Iris pigment epithelial cell (primary cell): ENCODE measurements at places on chromosomes 11 and 22.

DNA sequence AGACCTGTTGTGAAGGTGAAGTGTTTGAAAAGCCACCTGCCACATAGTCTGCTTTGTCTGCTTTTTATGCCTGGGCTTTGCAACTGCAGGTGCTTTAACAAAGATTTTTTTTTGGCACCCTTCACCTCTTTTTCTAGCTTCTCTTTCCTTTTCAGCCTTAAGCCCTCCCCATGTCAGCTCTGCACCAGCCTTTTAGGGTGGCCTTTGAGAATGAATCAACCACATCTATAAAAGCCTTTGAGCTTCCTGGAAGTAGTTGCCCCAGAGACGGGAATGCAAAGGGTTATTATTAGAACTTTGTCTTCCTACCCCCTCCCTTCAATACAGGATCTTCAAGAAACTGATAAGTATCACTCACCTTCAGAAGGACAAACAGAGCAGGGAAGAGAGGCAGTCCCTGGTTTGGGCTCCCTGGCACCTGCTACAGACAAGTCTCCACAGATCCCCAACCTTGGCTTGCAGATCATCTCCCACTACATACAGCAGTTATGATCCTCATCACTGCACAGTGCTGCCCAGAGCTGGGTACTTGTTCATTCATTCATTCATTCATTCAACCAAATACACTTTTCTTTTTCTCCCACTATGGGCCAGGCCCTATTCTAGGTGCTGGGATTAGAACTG is 8.0 kb downstream of the PVALB start:
- no peak for DNase-seq

DNA sequence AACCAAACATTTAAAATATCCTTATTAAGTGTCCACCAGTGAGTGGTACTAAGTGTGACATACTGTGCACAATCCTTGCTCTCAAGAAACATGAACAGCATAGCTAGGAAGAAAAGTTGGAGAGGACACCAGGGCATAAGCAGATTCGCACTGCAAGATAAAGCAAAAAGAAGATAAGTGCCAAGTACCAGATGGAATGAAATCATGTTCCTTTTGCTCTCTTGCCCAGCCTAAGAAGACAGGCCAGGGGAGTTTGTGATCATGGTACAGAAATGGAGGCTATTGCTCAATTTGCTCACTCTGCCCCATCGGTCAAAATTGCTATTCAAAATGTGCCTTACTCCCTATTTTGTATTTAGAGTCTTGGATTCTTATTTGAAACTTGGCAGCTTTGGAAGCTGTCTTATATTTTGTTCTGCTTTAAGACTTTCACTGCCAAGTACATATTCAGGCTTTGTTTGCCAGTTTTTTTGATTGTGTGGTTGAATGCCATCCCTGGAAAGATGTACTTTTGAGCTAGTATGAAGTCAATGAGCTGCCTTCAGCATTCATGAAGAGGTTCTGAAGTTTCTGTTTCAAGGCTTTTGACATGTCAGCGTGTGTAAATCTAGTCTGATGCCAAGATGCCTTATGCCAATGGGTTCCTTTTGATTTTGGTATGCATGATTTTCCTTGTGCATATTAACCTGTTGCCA is 90.3 kb downstream of the PAX6 start:
- no peak for DNase-seq

DNA sequence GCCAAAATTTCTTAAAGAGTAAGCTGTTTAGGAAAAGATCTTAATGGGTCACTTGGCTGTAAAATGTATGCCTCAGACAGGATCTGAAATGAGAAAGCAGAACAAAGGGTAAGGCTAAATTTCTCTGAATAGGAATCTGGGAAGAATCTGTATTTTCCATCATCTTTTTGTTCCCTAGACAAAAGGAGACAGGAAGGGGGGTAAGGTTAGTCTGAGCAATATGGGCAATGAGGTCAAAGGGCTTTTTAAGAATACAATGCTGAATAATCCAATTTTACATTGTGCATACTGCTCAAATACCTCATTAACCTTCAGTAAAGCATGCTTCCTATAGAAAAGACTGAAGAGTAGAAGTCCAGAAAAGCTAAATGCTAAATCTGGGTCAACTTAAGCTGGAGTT is 34.6 kb downstream of the CLDN25 start:
- DNase-seq = no peak

DNA sequence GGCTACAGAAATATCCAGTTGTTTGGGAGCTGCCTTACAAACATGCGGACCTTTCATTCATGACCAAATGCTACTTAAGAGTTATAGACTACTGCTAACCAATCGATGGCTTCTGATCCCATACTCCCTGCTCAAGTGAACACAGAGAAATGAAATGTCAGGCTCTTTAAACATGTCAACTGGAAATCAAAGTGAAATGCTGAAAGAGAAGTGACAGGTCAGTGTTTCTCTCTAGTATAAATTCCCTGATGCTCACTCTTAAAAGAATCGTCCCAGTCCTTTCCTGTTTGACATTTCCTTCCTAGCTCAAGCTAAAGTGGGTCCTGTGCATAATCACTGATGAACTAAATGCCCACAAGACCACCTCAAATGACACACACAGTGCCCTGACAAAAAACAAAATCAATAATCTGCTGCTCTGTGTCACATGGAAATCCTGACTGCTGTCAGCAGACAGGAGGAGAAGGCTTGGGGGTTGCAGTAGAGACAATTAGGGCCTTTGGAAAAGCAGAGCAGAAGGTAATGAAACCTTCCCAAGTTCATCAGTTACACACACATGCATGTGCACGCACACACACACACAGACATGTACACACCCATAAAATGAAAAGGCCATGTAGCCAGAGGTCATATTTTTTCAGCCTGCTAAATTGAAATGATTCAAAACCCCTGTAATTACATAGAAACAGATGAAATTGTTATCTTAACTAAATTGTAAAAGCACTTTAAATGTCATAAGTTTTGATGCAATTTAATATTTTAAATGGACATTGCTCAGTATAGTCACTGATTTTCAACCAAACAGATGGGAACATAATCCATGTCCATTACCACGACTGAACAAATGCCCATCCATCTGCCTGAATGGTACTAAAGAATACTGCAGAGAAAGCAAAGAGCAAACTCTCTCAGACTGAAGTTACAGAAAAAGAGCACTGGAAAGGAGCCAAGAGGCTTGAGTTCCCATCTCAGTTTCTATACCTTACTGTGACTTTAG is 330.7 kb downstream of the TTC28 start:
- DNase-seq = no peak

DNA sequence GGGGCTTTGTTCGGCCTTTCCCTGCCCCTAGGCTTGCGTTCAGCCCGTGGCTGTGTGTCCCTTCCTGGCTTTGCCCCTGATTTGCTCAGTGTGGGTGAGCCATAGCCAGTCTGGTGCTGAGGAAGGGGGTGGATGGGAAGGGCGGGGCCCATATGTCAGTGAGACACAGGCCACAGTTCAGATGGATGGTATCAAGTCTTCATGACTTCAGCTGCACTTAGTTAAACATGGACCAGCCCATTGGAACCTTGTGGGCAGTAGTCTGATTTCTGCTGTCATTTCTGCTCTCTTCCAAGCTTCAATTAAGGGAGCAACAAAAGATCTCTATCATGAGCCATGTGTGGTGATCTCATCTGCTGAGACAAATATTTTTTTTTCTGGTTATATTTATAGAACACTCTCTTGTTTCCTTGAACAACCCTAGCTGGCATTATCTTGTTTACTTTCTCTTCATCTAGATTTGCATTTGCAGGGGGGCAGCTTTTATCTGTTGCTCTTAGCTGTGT is 21.6 kb upstream of the PEX26 start:
- peak; percentile 53 for DNase-seq

DNA sequence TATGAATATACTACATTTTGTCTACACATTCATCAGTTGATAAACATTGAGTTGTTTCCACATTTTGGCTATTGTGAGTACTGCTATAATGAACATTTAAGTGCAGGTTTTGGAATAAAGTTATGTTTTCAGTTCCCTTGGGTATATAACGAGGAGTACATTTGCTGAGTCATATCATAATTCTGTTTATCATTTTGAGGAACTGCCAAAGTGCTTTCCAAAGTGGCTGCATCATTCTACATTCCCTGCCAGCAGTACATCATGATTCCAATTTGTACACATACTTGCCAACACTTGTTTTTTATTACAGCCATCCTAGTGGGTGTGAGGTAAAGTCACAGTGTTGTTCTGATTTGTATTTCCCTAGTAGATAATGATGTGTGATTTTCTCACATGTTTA is 1458.6 kb upstream of the TENM4 start:
- DNase-seq = peak; percentile 28

DNA sequence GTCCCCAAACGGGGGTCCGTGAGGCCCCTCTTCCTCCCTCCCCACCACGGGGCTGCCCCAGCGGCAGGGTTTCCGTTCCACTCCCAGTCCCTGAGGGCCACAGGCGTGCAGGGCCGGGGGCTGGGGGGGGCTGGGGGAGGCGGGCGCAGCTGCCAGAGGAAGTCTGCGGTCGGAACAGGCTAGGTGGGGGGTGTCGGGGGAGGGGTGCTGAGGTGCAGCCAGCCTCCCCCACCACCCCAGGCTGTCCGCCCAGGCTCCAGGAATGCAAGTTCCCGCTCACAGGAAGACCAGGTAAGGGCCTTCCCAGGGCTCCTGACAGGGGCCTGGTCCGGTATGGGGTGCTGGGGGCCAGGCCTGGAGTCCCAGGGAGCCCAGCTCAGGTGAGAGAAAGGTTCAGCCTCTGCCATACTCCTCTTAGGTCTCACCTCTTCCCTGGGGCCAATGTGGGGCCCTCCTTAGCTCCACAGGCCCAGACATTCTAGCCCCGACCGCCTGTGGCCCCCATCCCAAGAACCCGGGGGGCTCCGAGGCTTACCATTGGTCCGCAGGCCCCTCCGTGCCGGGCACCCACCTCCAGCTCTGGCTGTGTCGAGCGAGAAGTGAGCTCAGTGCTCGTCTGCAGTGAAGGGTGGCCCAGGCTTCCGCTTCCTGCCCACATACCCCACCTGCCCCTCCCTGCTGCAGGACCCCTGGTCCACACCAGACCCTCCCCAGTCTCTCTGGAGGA is at the start of gene PTPRCAP:
TSS of gene PTPRCAP (minus strand) at position 601 of the 727 bp plus-strand sequence. CDS start at position 538, 63 bp downstream.
- no peak for DNase-seq

- no peak for DNase-seq
Observed at GRCh38 chr11:116144387-116144958, 628.3 kb downstream of the BUD13 start.

- no peak for DNase-seq
Observed at GRCh38 chr11:2301631-2302305, at the start of the genes C11orf21 and TSPAN32. Gene C11orf21 (minus strand): TSS chr11:2301918. CDS start chr11:2301808, 110 bp downstream. Gene TSPAN32 (plus strand): TSS chr11:2302013. CDS start chr11:2302150, 137 bp downstream.

DNA sequence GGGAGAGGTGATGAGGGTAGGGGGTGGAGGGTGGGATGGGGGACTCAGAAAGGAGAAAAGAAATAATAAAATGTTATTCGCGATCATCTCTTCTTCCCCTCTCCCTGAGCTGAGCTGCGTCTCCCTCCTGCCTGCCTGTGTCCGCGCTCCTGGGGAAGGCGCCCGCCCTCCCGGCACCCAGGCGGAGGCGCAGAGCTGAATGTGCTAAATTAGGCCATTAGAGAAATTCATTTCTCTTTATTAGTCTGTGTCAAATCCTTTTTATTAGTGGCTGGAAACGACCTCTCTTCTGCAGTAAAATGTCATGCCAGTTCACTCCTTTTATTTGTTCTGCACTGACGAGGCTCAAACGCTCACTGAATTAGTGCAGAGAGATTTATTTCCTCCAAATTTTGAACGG is 116.1 kb downstream of the FEZ1 start:
- DNase-seq = no peak

GRCh38 chr11:6283453-6284023 is 23.9 kb downstream of the CCKBR start:
- no peak for DNase-seq

DNA sequence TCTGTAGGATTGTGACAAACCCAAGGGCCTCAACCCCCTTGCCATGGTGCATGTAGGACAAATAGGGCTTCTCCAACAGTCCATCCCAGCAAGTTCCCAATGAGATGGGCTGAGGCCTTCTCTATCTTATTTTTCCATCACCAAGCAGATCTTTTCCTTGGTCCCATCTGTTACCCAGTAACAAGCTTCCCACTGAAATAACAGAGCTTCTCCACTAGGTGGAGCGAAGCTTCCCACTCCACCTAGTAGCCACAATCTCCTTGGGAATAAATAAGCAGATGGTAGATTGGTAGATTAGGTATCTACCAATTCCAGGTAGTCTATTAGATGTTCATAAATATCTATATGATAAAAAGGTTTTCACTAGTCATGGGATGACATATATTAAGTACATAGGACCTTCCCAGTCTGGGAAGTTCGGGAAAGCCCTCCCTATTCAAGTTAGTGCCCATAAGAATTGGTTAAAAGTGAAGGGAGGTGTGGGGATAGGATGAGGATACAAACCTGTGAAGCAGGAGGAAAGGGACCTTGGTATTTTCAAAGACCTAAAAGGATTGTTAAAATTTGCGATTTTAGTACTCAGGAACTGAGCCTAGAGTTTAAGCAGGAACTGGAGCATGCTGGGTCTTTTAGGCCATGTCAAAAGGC is 5.9 kb upstream of the OR52L1 start:
- peak; percentile 30 for DNase-seq

GRCh38 chr11:64296830-64297698 is 3.1 kb upstream of the CATSPERZ start:
- DNase-seq = no peak

- DNase-seq = no peak
Observed at GRCh38 chr11:48020092-48020755, 39.9 kb downstream of the PTPRJ start.

GRCh38 chr11:34198523-34198922 is 93.1 kb downstream of the NAT10 start:
- DNase-seq = no peak

DNA sequence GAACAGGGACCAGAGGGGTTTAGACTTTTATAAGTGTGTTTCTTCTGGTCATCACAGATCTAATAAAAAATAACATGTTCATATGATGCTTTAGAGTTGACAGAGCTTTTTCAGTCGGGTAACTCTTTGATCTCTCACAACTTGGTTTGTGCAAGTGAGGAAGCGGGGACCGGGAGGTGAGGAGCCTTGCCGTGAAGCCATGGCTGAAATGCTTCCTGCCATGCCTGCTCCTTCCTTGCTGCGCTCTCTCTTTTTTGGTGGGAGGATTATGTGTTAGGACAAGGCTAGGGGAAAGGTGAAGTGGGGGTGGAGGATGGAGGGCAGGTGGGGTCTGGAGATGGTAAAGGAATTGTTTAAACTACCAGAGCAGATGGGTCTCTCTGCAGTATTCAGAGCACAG is 23.8 kb downstream of the TEAD1 start:
- no peak for DNase-seq

- DNase-seq = peak; percentile 75
Observed at GRCh38 chr11:7577291-7578190, 63.7 kb downstream of the PPFIBP2 start.

DNA sequence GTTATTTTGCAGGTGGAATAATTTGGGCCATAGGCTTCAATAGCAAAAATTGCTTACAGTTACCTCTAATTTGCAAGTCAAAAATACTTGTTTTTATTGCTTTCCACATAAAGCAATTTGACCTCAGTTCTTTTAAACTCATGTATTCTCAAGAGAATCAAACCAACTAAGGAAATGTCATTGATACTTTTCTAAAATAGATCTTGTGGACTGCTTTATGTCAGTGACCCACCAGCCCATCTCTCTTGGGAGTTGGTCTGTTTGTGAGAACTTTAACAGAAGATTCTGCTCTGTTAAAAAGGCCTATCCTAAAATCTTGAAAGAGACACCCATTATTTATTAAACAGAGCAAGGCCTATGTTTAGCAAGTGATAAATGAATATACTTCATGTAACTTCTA is 75.2 kb downstream of the DDIAS start:
- no peak for DNase-seq
